ENCODE measurements at places on chromosomes 11 and 22.

DNA sequence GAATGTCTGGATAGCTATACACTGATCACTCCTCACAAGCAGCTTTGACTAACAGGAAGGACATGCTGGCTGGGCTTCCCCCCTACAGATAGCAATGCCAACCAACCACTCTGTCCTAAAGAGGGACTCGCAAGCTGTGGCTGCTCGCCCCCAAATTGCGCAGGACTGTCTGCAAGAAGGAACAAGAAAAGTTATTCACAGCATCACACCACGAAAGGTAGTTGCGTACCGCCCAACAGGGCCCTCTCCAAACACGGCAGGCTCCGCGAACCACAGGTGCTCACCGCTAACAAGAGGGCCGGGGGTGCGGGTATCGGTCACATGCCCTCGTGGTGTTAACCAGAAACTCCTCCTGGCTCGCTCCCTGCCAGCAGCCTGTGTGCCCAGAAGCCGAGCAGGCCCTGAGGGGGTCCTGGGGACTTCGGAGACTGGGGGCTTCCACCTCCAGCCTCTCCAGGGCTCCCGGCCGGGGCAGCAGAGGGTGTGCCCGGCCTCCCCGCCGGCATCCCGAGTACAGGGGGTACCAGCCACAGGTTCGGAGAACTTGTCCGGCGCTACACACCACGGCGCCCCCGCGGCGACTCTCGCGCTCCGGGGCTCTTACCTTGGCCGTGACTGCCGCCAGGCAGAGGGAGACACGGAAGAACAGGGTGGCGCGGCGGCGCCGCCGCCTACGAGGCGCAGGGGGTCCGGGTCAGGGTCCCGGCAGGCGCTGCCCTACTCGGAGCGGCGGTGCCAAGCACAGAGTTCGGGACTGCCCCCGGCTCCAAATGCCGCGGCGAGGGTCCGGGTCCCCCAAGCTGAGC is 682 bp downstream of the LARGE1 start:
- no peak for DNase-seq

- DNase-seq: no peak
These were observed 8.7 kb upstream of the LAYN start for GRCh38 chr11:111531687-111532364.

DNA sequence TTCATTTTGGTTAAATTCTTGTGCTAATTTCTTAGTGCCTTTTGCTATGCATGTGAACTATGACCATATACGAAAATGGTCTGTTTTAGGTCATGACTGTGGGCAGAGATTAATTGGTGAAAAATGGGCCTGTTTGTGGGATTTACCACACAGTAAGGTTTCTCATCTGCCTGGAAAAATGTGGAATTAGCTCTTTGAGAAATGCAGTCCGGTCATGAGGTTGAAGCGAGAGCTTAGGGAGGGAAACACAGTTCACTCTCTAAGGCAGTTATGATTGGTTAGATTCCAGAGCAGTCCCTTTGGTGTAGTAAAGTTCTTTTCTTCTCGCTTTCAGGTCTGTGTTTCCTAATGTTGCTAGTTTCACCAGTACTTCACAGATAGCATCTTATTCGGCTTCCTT is 1.2 kb upstream of the PDE3B start:
- no peak for DNase-seq

DNA sequence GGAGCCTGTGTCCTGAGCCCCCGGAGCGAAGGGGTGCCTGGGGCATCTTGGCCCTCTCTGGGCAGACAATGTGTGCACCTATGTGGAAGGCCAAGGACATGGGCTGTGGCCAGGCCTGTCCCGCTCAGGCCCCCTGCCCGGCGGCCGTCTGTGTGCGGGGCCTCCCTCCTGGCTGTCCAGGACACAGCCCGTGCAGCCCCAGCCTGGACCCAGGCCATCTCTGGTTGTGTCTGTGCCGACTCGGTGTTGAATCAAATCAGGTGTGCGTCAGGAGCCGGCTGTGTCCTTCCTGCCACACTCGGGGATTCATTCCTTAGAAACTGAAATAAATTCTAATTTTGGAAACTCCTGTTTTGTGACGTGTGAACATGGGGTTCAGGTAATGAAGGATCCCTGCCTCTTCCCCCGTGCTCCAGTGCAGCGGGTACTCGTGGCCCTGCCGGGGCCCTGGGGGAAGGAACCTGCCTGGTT is 1.5 kb upstream of the SELENOO start:
- DNase-seq: no peak

GRCh38 chr11:4433856-4434255 is 15.2 kb upstream of the OR52K2 start:
- no peak for DNase-seq

GRCh38 chr11:95994329-95994728 is 70.4 kb upstream of the MTMR2 start:
- no peak for DNase-seq

DNA sequence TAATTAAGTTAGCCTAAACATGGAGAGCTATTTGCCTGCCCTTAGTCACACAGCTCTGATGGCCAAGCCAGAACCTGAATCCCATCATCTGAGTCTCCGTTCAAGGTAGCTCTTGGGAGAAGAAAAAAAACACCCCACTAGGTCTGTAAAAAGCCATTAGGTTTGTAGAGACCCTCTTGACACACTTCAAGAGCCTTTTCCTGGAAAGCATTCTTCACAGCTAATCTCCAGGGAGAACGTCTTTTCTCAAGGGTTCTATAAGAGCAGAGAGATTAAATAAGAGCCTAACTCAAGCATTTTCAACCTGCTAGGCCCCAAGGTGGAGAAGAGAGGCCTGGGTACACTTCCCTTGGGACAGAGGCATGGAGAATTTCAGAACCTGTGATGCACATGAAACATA is 61.6 kb upstream of the NAV2 start:
- DNase-seq: no peak

GRCh38 chr11:117273550-117274289 is 17.4 kb upstream of the BACE1-AS start:
- DNase-seq: no peak

DNA sequence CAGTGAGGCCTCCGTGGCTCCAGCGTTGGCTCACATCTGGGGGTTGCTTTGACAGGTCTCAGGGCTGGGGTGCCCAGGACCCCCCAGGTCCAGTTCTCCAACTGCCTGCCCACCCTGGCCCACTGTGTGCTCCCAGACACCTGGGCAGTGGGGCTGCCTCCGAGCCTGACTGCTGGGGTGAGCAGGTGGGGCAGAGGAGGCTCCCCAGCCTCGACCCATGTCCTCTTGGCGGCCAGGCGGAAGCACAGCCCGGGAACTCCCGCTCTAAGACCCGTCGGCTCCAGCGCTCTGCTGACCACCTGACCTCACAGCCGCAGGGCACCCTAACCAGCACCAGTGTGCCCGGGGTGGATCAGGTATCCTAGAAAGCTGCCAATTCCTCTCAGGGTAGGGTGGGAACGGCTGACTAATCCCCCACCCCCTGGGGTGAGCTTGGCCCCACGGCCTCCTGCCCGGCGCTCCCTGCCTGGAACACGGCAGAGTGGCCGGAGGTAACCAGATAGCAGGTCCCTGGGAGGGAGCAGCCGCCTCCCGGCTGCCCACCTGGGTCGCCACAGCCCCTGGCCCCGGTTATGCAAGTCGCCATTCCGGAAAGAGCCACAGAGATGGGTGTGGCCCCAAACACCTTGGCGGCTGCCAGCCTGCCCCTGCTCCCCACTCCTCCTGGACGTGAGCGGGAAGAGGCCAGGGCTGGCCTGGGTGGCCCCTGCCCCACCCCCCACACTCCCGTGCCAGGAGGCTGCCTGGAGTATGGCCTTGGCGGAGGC is 19.2 kb upstream of the MUC5B start:
- DNase-seq: peak; percentile 63

GRCh38 chr11:41309716-41310115 is 149.7 kb downstream of the LRRC4C start:
- no peak for DNase-seq

DNA sequence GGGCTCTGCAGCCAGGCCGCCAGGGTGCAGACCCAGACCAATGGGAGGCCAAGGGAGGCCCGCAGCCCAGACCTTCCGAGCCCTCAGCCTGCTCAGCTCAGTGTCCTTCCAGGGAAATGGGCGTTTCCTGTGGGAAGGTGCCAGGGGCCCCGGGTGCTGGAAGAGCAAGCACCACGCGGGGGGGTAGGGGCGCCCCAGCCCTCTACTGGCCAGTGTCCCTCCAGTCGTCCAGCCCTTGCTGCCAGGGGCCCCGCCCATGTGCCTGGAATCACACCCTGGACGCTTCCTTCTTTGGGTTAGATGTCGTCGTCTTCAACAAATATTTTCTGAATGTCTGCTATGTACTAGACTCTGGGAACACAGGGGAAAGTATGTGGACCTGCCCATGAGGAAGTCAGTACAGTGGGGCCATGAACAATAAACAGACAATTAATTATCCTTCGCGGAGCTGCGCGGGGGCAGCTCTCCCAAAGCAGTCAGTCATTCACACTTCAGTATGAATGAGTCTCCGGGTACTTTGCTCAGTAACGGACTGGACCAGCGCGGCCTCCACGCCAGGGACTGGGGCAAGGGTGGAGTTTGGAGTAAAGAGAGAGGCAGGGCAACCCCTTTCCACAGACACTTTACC is 60.2 kb downstream of the CDKN1C start:
- DNase-seq: peak; percentile 89

DNA sequence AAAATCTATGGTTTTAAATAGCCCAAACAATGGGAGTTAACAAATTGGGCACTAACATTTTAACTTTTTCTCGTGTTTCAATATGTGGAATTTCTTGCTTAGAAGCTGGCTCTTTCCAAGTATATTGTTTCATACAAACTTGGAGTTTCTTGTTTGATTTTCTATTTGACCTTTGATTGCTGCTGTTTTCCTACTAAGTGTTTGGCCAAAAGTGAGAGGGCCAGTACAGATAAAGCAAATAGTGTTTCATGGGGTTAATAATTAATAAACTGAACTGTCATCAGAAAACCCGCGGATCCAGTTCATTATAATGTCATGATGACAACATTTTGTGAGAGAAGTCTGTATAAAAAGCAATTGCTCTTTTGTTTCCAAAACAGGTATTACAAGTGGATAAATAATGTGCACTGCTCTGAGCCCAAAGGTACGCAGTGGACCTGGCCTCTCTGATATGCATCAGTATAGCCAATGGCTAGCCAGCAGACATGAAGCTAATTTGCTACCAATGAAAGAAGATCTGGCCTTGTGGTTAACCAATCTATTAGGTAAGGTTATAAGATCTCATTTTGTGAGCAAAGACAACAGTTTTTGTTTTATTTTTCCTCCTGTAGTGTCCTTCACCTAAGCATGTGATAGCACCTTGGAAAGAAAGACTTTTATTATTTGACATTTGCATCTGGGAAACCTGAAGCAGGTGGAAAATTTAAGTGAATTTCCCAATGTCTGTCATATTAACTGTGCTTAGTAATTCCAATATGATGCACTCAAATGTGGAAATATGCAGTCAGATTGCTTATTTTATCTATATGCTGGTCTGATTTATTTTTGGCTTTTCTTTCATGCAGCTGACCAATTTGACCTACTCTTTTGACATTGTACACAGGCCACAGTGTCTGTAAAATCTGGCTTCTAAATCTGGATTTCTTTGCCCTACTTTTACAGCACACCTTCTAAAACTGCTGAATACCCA is 8.3 kb downstream of the GAS2 start:
- no peak for DNase-seq

GRCh38 chr11:112608509-112608908 is 347.8 kb upstream of the PLET1 start:
- no peak for DNase-seq

DNA sequence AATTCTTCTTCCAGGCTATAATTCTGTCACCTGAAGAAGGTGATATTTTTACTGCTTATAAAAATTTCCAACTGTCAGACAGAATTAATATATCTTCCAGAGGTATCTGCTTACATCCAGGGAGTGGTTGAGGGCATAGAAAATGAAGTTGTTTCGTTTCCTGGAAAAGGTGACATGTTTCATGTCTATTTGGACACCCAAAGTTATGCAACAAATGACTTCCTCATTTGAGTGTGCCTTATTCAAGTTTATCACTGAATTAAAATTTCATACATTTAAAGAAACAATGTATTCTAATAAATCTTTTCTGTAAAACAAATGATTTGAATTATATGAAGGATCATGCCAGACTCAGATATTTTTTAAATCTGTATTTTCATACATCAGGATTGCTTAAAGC is 8.5 kb upstream of the GRAMD1B start:
- DNase-seq: no peak

- no peak for DNase-seq
These were observed 15.1 kb downstream of the FXYD6 start for GRCh38 chr11:117861151-117862018.

GRCh38 chr11:120109531-120109930 is 28.4 kb downstream of the TRIM29 start:
- no peak for DNase-seq

DNA sequence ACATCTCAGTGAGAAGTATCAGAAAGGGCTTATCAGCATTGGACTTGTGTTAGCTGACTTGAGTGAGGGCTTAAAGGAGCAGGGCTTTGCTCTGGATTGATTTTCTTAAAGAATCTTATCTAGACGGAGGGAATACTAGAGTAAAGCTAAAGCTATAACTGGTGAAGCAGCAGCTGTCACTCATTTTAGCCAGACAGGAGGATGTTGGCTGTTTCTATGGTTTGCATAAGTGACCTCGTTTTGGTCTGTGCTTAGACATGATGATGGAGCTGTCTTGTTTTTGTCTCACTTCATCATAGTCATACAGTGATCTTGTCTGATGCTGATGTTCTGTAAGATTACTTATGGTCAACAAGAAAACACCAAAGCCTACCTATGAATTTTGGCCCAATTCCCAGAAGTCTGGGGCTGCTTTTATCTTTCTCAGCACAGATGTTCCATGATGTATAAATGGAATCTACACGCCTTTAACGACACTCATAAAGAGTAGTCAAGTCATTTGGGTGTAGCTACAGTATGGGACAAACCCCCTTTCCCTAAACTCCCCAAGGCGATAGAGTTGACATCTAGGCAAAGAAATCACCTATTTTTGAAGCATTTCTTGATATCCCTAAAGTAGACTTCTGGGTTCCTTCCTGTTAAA is 77.5 kb upstream of the UCP3 start:
- no peak for DNase-seq

GRCh38 chr11:61053191-61053590 is 49.1 kb upstream of the CD5 start:
- DNase-seq: no peak

- DNase-seq: no peak
These were observed 2.3 kb downstream of the MALAT1 start for GRCh38 chr11:65501186-65501471.

- DNase-seq: no peak
These were observed 25.8 kb downstream of the NF2 start for GRCh38 chr22:29628996-29629902.

DNA sequence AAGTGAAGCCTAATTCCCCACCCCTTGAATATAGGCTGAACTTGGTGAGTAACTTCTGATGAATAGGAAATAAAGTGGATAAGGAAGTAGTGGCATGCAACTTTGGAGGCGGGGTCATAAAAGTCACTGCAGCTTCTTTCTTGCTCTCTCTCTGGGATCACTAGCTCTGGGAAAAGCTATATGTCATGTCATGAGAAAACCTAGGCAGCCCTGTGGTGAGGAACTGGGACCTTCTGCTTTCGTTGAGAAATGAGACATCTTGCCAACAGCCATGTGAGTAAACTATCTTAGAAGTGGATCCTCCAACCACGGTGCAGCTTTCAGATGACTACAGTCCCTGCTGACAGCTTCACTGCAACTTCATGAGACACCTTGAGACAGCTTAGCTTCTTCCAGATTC is 15.7 kb downstream of the ZNF214 start:
- no peak for DNase-seq

GRCh38 chr22:42151924-42152635 is 21.5 kb upstream of the CYP2D6 start:
- DNase-seq: no peak

GRCh38 chr11:76201672-76202412 is 4.5 kb downstream of the WNT11 start:
- no peak for DNase-seq

Data from ascending aorta (tissue), 2 donors.